Stimulated activated CD8-positive, alpha-beta memory T cell treated with anti-CD3 and anti-CD28 coated beads, Interleukin-4, amount 100 ng/mL, for 1 hour (primary cell): ENCODE measurements at places on chromosomes 2 and 18.

DNA sequence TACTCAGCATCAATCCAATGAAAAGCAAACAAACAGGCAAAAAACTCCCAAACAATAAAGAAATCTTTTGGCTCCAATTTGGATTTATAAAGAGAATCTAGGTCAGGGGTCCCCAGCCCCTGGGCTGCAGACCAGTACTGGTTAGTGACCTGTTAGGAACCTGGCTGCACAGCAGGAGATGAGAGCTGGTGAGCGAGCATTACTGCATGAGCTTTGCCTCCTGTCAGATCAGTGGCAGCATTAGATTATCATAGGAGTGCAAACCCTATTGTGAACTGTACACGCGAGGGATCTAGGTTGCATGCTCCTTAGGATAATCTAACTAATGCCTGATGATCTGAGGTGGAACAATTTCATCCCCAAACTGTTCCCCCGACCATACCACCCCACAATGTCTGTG is 102.2 kb downstream of the KIAA1328 start:
- DNase-seq: no peak

DNA sequence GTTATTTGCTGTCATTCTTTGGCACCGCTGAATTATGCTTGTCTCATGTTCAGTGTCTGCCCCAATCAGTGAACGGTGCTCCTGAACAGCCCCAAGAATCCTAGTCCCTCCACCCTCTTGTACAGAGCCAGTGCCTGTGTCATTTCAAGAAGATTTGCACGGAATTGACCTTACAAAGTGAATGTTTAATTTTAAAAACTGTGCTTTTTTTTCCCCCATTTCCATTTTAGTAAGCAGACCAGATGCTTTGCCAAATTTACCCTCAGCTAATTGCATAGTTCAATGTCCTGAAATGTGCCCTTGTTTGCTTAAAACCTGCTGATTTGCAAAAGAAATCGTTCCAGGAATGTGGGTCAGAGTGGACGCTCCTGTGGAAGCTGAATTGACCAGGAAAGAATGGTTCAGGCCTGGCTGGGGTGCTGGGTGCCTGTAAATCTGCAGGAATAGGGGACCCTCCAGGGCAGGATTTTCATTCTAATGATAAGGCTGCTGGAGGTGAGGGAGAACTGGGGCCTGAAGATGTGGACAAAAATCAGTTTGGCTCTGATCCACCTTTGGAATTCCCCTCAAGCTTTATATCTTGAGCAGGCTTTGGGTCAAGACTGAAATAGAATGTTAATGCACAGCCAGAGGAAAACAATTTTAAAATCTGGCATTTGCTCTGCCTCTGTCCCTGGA is 20.1 kb downstream of the TMEM17 start:
- DNase-seq: no peak

- no peak for DNase-seq
Measured at GRCh38 chr2:97660044-97660774, 3.6 kb downstream of the ACTR1B start.

- DNase-seq: no peak
Measured at GRCh38 chr2:11411244-11411643, 54.7 kb downstream of the E2F6 start.

GRCh38 chr2:129492548-129492947 is 486.9 kb upstream of the RAB6C start:
- DNase-seq: no peak
